ENCODE measurements at places on chromosomes 6 and 20.

GRCh38 chr20:62183426-62184142, 756 bp downstream of the MTG2 start:
- no peak for DNase-seq

GRCh38 chr6:157525918-157526425, 145.0 kb downstream of the ZDHHC14 start:
- no peak for DNase-seq

GRCh38 chr20:47703748-47704147, 81.5 kb downstream of the SULF2 start:
- DNase-seq: no peak

DNA sequence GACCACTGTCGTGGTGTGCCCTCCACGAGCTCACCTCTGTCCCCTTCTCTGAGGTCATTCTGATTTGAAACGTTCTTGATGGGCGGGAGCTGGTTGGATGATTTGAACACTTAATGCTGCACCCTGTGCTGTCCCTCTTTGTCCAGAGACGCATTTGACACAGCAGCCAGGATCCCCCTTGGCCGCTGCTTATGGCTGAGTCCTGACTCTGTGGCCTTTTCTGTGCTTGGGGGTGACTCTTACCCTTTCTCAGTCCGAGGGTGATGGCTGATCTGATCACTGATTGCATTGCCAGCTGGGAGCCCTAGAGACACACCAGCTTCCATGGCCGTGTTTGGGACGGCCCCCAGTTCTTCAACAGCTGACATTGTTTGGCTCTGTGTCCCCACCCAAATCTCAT, 43.5 kb upstream of the FRMD1 start:
- no peak for DNase-seq

DNA sequence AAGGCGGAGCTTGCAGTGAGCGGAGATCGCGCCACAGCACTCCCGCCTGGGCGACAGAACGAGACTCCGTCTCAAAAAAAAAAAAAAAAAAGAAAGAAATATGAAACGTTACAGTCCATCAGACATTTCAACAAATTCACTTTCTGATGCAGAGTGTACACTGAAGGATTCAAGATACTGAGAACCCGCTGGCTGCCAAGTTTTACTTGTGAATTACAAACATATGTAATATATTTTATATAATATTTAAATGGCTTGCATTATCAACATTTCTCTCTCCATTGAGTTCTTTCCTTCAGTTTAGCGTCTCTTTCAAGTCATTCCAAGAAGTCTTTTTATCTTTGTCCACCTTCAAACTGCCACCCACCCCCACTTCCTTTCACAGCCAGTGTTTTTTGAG, 240.9 kb upstream of the RNF217 start:
- no peak for DNase-seq

DNA sequence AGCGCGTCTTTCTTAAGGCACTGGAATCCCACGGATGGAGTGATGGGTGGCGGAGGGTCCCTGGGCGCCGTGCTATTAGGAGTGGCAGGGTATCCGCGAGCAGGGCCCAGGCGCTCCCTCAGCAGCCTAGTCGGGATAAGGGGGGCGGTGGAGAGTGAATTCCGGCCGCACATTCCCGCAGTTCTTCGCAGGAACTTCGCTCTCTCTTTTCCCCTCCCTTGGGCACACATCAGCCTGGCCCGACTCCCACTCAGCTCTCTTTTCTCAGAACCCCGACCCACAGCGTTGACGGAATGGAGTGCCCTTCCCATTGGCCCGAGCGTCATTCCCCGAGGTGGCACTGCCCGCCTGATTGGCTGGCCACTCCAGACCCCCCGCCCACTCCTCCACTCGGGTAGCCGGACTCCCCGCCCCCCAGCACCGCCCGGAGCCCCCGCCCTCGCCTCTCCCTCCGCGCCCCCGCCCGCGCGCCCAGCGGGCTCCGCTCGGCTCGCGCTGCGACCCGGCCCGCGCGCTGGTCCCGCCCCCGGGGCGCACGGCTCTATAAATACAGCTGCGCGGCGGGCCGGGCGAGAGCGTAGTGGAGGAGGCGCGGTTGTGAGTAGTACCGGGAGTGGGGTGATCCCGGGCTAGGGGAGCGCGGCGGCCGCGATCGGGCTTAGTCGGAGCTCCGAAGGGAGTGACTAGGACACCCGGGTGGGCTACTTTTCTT, at the start of gene ID4:
TSS of gene ID4 (plus strand) at position 572 of the 712 bp plus-strand sequence. CDS start 385 bp downstream, outside the sequence.
- peak; percentile 86 for DNase-seq

GRCh38 chr20:62136283-62137091, 6.7 kb downstream of the PSMA7 start:
- DNase-seq: peak; percentile 40

DNA sequence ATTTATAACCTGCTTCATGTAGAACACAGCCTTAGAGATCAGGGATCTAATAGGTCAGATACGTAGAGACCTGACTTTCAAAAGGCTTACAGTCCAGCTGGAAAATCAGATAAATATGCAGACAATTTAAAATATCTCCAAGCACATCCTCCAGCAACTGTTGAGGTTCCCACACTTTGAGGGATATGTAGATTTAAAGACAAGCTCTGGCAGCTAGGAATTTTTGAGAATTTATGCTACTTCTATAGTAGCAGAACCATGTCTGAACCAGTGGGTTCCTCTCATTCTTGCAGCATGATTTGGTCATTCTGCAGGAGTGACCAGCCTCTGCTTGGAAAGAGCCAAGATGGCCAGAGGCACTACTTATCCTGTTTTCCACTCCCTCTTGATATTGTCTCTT, 60.5 kb downstream of the CYB5R4 start:
- DNase-seq: no peak

DNA sequence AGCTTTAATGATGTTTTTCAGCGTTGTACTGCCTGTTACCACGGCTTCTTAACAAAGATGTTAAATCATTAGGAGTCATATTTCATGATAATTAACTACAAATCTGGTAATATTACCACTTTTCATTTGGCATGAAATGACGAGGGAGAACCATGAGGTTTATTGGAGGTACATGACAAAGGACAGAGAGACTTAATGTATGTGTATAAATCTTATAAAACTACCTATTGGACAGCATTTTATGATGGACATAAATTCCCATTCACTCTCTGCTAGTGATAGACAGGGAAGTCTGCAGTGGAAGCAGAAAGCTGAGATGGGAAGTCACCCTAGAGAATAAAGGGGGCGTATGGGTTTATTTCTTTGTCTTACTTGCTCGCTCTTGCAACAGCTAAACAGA, 949.9 kb upstream of the FLRT3 start:
- DNase-seq: no peak

- no peak for DNase-seq
Measured at GRCh38 chr6:166478782-166479592, 96.2 kb upstream of the MPC1 start.

DNA sequence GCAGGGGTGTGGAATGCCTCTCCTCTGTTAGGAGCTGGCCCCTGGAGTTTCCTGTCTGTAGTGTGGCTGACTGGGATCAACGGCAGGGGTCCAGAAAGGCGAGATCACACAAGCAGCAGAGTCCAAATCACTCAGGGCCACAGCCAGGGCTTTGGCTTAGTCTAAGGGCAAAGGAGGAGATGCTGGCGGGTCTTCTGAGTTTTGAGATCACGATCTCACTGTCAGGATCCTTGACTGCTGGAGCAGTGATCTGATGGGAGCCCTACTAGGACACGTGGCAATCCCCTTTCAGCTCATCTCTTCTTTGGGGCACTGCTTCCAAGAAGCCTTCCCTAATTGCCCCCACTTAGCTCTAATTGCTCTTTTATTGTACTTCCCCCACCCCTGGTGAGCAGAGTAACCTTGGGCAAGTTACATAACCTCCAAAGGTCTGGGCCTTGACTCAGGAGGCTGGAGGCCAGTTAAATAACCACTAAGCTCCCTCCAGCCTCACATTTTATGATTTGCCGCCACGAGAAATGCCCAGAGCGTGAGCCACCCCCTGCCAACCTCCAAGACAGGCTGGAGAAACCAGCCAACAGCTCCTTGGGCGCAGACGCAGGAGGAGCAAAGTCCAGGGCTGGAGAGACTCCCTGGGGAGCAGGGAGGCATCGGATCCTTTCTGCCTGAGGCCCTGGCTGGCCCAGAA, 12.0 kb downstream of the KCNK5 start:
- DNase-seq: no peak

GRCh38 chr6:21085643-21086042, 507.9 kb upstream of the SOX4 start:
- no peak for DNase-seq

DNA sequence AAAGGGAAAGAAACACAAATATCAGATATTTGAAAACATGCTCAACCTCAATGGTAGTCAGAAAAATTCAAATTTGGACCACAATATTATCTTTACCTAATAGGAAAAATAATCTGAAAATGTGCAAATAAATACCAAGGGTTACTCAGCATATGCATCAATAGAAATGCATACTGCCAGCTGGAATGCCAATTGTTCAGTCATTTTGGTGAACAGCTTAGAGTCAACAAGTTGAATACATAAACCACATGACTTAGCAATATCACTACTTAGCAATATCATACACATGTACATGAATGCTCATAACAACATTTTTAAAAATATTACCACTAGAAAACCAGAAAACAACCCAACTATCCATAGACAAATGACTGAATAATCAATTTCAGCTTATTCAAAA, 212.7 kb downstream of the PTPRK start:
- DNase-seq: no peak

DNA sequence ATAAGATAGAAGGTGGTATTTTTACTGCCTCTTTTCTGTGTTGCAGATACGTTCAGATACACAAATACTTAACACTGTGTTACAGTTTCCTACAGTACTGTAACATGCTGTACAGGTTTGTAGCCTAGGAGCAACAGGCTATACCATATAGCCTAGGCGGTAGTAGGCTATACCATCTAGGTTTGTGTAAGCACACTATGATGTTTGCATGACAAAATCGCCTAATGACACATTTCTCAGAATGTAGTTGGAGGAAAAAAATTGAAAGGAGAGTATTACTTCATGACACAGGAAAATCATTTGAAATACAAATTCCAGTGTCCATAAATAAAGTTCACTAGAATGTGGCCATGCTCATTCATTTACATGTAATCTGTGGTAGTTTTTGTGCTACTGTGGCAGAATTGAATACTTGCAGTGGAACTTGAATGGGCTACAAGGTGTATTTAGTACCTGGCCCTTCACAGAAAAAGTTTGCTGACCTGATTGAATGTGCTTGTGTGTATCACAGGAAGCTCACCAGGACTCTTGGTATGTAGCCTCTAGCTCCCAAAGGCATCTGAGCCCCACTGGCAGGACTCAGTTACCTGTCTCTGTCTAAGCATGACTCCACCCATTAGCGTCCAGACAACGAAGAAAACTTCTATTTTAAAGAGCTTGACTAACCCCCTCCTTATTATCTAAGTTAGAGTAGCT, 18.8 kb downstream of the TOP1 start:
- DNase-seq: no peak

DNA sequence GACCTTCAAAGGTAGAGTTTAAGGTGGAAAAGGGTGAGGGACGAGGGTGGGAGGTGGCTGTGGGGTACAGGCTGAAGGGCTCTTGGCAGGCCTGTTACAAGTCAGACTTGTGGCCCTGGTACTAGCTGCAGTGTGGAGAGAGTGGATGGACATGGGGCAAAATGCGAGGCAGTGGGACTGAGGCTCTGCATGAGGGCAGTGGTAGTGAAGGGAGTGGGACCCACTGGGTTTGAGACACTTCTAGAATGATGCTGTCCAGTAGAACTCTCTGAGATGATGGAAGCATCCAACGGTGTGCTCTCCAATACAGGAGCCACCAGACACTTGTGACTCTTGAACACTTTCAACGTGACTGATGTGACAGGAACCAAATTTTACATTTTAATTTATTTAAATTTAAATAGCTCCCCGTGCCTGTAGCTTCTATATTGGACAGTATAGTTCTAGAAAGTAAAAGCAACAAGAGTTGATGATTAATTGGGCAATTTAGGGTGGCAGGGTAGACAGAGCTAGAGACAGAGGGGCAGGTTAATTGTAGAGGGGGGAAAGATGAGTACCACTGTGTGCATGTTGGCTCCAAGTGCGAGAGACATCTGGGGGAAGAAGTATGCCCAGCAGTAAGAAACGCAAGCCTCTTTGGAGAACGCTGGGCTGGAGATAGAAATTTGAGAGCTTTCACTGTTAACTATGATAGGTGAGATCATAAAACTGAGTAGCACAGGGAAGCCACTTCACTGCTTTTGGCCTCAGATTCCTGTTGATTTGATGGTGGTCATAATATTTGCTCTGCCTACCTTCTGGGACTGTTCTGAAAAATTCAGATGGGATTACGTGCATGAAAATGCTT, 77.5 kb downstream of the TXNDC5 start:
- no peak for DNase-seq

- DNase-seq: peak; percentile 9
Measured at GRCh38 chr6:118894425-118895260, 691 bp downstream of the ASF1A start.

Measured in COR-L47 (cell line).